ENCODE measurements at places on chromosomes 5 and 9.

DNA sequence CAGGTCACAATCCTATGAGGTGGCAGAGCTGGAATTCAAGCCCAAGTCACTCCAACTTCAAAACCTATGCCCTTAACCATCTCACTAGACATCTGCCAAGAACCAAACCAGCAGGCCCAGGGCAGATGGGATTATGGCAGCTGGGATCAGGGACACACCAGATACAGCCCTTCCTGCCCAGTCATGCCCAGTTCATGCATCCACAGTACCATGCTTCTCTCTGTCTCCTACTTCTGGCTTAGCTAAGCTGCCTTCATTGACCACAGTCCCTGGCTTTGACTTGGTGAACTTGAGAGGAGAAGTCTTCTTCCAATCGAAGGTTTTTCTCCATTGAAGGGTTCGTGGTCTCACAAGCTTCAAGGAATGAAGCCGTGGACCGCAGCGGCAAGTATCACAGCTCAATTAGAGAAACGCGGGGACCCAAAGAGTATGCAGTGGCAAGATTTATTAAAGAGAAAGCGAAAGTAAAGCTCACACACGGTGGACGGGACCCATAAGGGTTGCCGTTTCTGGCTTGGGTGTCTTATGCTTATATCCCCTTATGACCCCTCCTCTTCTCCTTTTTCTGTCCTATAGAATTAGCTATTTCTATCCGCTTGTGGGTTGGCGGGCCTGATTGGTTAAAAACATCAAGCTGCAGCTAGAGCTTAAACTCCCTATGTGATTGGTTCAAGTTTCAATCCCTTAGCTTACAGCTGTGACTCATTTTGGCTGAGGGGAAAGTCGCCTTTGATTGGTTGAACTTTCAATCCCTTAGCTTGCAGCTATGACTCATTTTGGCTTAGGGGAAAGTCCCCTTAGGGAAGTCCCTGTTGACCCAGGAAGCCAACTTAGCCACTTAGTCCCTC, 101.2 kb downstream of the TRIM36 start:
- no peak for DNase-seq

GRCh38 chr5:174897281-174897950, 173.0 kb downstream of the MSX2 start:
- no peak for DNase-seq

DNA sequence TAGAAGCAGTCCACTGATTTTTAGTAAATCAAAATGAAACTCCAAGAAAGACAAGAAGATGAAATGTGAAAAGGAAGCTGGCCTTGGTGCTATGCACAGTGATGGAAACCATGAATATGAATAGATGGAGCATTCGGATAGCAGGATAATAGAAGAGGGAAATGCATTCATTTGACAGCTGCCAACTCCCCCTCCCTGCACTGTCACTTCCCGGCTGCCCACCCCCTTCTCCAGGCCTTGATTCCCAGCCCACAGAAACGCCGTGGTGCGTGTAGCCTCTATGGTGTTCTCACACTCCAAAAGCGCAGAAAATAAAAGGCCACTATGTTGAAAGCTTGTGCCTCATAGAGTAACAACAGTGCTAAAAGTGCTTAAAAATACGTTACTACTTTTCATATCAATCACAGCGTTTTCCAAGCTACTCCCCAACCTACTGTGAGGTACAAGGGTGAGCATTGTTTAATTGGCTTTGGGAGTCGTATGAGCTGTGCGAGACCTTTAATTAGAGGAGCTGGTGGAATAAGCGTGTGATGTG, 26.1 kb upstream of the IFNK start:
- no peak for DNase-seq

DNA sequence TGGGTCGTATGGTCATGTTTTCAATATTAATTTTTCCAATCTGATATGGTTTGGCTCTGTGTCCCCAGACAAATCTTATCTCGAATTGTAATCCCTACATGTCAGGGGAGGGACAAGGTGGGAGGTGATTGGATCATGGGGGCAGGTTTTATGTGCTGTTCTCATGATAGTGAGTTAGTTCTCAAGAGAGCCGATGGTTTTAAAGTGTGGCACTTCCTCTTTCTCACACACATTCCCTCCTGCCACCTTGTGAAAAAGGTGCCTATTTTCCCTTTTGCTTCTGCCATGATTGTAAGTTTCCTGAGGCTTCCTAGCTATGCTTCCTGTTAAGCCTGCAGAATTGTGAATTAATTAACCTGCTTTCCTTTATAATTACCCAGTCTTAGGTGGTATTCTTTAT, 309.1 kb upstream of the GRIN3A start:
- no peak for DNase-seq

DNA sequence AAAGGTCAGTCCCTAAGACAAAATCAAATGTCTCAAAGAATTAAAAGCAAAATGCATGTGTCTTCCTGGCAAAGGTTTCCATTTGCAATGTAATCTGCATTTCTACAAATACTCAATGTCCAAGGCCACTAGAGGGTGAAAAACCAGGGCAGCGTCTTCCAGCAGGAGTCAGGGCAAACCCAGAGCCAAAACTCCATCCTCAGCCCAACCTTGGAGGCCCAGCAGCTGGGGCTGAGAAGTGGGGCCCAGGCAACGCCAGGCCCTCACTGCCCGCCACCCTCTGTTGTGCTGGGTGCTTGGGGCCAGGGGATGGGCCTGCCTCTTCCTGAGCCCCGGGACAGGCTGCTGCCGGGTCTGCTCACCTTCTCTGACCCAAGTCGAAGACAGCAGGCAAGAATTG, 200.1 kb downstream of the PAX5 start:
- DNase-seq, result no peak

- no peak for DNase-seq
Measured at GRCh38 chr5:74499256-74500050, 141.1 kb downstream of the ENC1 start.

DNA sequence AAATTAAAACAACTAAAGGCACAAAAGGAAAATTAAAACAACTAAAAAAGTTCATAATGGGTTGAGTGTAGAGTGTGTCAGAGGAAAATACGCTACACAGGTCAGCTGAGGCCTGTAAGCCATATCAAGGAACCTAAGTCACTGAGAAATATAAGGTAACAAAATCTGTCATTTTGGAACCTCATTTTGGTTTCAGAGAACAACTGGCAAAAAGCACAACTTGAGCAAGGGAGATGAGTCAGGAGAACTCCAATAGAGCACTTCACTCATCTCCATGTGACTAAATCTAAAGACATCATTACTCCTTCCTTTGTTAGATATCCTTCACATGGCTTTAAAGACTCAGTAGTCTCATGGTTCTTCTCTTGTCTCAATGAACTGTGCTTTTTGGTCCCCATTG, 269.4 kb upstream of the POU5F2 start:
- no peak for DNase-seq

DNA sequence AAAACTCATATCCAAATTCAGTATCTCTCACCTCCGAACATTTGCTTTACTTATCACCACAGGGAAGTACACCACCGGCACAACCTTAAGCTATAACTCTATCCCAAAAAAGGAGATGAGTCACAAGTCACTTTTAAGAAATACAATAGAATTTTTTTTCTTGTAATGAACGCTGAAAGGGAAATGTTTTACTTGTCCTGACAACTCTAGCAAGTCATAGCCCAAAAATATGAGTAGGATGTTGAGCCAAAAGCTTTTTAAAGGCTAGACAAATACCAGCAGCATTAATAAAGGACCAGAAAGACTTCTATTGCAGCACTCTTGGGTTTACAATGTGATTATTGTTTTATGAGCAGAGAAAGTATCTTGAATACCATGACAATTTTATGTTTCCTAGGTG, 147.3 kb upstream of the FST start:
- DNase-seq, result no peak

GRCh38 chr5:71740015-71740753, 21.1 kb downstream of the CARTPT start:
- no peak for DNase-seq

GRCh38 chr5:135039271-135040033, 5.4 kb upstream of the PITX1 start:
- DNase-seq, result no peak

GRCh38 chr5:114266374-114266773, 95.5 kb upstream of the KCNN2 start:
- DNase-seq, result no peak

DNA sequence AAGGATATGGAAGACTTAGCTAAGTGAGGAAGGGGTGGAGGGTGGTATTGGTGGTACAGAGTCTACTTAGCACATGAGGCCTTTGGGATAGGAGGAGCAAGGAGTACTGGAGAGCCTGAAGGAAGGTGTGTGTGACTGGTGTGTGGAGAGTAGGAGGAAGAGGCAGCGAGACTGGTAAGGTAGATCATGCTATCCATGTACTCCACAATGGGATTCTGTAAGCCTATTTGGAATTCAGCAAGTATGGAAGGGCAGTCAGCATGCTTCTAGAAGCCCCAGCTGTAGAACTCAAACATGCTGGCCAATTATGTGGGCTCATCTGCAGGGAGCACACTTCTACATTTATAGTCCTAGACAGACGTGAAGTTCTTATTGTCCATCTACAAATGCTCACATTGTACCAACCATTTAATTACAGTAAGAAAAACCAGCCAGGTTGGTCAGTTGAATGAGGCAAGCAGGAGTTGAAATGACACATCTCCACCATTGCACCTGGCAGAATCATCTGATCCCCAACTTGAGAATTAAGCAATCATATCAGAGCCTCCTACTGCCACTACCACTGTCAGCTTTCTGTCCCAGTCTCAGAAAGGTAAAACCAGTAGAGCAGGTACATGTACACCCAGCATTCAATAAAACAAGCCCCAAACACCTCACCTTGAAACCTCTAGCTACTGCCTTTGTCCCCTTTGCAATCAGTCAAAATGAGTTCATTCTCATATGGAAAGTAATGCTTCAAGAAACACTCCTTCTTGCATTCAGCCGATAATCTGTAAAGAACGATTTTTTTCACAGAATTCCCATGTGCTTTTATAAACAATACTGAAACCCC, 60.9 kb upstream of the GLRX start:
- no peak for DNase-seq

- no peak for DNase-seq
Measured at GRCh38 chr5:173192561-173192960, 42.4 kb downstream of the NKX2-5 start.

GRCh38 chr5:110377361-110377760, 349.1 kb downstream of the TMEM232 start:
- DNase-seq, result no peak

- no peak for DNase-seq
Measured at GRCh38 chr5:130708754-130709153, 456.3 kb downstream of the HINT1 start.

DNA sequence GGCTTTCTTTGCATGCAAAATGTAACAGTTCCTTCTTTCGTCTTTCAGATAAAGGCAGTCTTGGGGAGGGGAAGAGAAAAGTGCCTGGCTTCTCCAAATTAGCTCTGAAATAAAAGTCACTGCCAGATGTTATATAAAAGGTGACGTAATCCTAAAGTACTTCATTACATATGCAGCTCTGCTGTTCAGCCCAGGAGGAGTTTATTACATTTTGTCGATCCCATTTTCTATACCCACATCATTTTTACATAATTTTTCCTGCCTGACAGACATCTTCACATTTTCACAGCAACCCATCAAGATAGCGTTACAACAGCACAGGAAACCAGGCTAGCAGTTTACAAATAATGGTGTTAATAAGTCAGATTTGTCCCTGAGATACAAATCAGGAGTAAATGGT, 86.7 kb upstream of the SLC30A5 start:
- DNase-seq, result no peak

DNA sequence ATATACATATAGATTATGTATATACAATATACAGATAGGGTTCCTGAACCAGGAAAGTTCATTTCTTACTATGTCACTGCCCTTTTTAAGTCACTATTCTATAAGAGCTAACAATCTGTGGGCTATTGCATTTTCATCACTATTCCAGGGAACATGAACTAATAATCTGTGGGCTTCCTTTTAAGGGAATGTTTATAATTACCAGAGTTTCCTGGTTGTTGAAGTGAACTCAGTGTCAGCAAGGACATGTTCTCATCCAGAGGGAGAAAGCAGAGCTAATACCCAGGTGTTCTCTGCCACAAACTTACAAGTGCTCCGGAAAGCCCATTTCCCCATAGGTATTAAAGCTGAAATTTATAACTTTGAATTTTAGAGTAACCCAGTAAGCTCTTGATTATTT, 69.6 kb downstream of the CWC27 start:
- DNase-seq, result no peak

DNA sequence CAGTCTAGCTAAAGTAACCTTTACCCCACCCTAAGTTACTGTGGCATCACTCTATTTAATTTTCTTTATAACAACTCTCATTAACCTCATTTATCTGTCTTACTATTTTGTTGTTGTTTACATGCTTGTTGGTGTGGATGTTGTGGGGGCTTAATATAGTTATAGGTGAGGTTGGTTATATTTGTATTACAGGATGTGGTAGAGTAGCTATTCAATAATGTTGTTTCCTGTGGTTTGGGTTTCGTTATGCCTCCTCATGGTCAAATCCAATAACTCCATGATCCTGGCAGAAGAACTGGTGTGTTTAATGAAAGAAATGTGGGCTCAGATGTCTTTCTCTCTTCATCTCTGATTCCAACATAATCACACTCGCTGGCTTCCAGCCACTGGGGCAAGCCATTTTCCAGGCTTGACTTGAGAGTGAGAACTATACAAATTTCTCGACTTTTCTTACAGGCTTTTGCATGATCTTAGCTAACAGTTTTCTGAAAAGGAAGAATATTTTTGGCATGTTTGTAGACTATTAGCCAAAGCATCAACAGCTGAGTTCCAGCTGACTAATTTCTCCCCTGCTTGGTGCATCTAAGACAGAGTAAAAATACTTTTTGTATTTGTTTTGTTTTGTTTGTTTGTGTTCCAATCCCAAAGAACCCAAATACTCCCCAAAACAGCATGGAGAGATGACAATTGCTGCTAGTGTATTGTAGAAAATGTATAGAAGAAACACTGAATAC, 303.7 kb upstream of the PAPPA start:
- DNase-seq, result no peak

DNA sequence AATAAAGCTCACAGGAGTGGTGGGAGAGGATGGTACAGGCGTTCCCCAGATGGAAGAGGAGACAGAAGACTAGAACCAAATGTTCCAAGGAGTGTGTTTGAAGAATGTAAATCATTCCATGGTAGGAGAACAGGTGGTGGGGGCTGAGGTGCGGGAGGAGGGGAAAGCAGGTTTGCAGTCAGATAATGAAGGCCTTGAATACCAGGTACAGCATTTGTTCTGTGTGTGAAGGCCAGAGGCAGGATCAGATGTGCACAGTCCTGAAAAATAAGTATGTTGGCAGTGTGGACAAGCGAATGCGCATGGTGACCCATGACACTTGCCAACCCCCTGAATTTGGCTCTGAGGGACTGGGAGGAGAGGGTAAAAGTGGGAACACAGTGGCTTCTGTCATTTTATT, 59.9 kb upstream of the ALDH1B1 start:
- no peak for DNase-seq

- DNase-seq, result no peak
Measured at GRCh38 chr9:132042324-132042723, 37.3 kb downstream of the MED27 start.
